ENCODE measurements at places on chromosomes 3 and 15. TPM values are rescaled to one million over a fixed set of nuclear protein-coding genes. Genes with fewer than 3 reads are reported as not detected.

Gene USP50
- not detected for total RNA-seq

Gene MAP1A
- total RNA-seq: 0.81 TPM

Gene ROPN1
- total RNA-seq: not detected

Gene RASL12
- 0.15 TPM for total RNA-seq

Gene OR5K2
- not detected for total RNA-seq

Gene SLC7A14
- total RNA-seq: not detected

Gene ATP13A5
- total RNA-seq: not detected

Gene KCNMB3
- 2.1 TPM for total RNA-seq

Gene HGD
- total RNA-seq: 19.2 TPM

Gene ACKR4
- not detected for total RNA-seq

Gene SPINT1
- total RNA-seq: 1.2 TPM

Gene USP4
- 12.9 TPM for total RNA-seq

Gene ITIH1
- total RNA-seq: not detected

Gene SPINK8
- not detected for total RNA-seq

Gene WDR53
- total RNA-seq: 11.7 TPM

Data from A549 treated with ZK216348 at 1 μM for 4 hours (cell line).